ENCODE measurements at places on chromosomes 2 and 18. TPM values are rescaled to one million over a fixed set of nuclear protein-coding genes. Genes with fewer than 3 reads are reported as not detected.

GRCh38 chr2:25044990-25045389 lies 3.1 kb downstream of the EFR3B start:
- no peak for DNase-seq

The CDH19 gene
- 1.6 TPM for total RNA-seq

The UGT1A6 gene
- not detected for total RNA-seq

The LOXHD1 gene
- 0.38 TPM for total RNA-seq

The MALL gene
- total RNA-seq, result 35.1 TPM

The GAREM1 gene
- 8.3 TPM for total RNA-seq

- DNase-seq, result no peak
Measured at GRCh38 chr2:221741496-221742211, 169.6 kb upstream of the EPHA4 start.

GRCh38 chr2:74079522-74080341 lies 68.0 kb downstream of the BOLA3 start:
- no peak for DNase-seq

- DNase-seq, result no peak
Measured at GRCh38 chr2:50722776-50723175, 309.2 kb downstream of the NRXN1 start.

The MAP2 gene
- 24.7 TPM for total RNA-seq

DNA sequence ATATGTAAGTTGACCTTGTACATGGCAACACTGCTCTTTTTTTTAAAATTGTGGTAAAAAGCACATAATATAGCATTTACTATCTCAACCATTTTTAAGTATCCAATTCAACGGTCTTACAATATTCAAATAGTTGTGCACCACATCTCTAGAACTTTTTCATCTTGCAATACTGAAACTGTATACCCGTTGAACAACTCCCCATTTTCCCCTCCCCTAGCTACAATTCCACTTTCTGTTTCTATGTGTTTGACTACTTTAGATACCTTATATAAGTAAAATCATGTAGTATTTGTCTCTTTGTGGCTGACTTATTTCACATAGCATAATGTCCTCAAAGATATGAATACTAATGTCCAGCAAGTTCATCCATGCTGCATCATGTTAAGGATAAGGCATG lies 452.1 kb downstream of the TXNL1 start:
- no peak for DNase-seq

The TMEM37 gene
- 8.0 TPM for total RNA-seq

DNA sequence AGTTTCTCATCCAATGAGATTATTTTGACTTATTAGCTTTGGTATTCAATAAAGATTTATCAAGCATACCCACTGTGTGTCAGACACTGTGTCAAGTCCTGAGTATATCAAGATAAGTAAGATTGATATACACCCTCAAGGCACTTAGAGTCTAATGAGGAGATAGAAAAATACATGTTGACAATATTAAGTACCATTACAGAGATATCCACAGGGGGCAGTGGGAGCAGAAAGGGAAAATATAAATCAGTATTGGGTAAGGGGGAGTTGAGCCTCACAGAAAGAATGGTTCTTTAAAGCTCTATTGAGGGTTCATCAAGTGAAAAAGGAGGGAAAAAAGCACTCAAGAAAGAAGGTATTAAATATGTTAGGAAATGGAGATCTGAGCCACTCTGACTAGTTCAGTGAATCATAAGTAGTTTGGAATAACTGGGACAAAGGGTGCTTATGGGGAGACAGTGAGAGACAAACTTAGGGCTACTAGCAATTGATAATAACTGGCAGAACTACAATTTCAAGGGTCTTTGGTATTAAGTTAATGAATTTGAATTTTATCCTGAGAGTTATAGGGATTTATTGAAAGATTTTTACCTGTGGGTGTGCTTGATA lies 45.5 kb upstream of the SLC8A1 start:
- no peak for DNase-seq

DNA sequence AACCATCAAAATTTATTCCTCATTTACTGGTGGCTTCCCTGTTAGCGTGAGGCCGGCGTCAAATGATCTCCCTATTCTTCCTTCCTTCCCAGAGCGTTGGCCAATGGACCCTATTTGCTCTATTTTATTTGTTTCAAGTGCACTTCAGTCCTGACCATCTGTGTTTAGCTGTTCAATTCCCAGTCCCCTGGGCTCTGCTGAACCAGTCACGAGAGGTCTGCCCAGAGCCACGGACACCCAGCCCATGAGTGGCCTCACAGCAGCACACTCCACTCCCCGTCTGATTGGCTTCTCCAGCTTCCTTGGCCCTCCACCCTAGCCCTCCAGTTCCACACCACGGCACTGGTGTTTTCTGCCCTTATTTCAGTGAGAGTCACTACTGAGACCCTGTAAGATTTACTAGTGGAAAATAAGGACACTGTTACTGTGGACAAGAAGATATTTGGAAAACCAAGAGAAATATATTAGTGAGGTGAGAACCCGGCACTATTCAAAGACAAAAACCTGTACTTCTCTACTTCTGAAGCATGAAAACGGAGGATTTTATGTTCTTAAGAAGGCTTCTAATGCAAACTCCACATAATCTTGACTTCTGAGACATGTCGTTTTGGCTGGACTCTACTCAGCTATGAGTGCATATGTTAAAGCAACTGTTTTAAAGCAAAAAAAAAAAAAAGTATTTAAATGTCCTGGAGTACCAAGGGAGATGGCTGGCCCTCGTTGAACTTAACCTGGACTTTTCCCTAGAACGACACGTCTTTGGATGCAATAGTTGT lies 86.6 kb downstream of the COL6A3 start:
- peak; percentile 37 for DNase-seq

DNA sequence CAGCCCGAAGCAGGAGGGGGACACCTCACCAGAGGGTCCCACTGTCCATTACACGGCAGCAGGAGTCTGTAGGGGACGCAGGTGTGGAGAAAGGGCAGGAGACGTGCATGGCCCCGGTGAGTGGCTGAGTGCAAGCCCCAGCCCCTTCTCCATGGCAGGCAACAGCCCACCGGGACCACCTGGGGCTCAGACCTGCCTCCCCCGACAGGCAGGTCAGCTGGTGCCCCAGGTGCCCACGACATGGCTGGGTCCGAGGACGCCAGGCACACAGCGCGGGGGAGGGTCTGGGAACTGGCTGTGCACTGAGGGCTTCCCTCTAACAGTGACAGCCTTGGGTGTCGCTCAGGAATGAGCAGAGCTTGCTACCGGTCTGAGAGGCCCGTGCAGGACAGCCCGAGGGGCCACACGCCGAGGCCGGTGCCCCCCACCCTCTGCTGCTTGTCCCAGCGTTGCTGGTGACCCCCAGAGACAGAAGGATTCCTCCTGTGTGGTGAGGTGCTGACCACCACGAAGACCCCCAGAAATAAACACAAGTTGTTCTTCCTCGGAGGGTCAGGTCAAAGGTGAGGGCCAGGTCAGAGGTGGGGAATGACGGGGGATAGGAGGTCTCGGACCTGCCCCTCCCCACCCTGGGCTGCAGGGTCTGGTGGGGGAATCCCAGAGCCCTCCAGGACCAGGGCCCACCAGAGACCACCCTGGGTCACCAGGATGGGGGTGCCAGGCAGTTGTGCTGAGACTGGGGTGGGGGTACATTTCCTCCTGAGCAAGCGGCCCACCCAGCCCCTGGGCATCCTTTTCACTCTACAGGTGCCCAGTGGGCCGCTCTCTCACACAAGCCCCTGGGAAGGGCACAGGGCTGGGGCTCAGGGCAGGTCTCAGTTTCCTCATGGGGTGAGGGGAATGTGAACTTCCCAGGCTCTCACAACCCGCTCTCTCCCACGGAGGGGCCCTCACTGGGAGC lies 50.6 kb downstream of the SLC66A2 start:
- peak; percentile 75 for DNase-seq

The ST6GAL2 gene
- total RNA-seq, result 15.5 TPM

The TMEM247 gene
- not detected for total RNA-seq

Data from posterior vena cava (tissue), 2 donors.